Dorsolateral prefrontal cortex (tissue), 122 donors: ENCODE measurements at places on chromosomes 7 and 10. TPM values are rescaled to one million over a fixed set of nuclear protein-coding genes. Genes with fewer than 3 reads are reported as not detected.

NCF1 gene
- 2.0 TPM for total RNA-seq

KIAA1549 gene
- 20.6 TPM for total RNA-seq

- no peak for DNase-seq
Observed at GRCh38 chr7:29642494-29643155, 79.0 kb downstream of the PRR15 start.

ASB10 gene
- total RNA-seq: not detected

CLDN3 gene
- total RNA-seq: not detected

GRCh38 chr7:121049897-121050296 lies 61.4 kb downstream of the CPED1 start:
- DNase-seq: no peak

DNA sequence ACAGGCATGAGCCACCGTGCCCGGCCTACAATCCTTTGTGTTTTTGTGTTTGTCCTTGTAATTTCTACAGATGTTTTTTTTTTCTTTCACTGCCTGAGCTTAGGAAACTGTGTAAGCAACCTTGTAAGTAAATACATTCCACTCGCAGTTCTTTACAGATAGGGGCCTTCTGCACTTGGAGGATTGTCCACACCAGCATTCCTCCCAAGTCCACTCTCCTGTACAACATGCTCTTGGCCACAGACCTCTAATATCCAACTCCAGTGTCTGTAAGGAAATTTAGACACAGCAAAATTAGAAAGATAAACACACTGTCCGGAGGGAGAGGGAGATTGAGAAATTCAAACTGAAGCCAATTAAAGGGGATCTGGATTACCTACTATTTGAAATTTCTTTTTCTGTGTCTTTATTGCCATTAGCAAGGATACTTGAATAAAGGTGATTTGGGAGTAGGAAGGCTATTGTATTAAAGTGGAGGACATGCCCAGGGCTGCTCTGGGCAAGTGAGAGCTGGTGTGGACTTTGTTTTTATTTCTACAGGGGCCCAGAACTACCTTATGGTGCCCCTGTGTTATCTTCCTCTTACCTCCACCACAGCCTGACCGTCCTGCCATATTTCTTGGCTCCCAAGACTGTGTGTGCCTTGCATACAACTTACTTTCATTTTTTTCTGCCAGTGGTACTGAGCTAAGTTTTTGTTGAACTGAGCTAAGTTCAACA lies 9.7 kb downstream of the MXI1 start:
- DNase-seq: no peak

DNA sequence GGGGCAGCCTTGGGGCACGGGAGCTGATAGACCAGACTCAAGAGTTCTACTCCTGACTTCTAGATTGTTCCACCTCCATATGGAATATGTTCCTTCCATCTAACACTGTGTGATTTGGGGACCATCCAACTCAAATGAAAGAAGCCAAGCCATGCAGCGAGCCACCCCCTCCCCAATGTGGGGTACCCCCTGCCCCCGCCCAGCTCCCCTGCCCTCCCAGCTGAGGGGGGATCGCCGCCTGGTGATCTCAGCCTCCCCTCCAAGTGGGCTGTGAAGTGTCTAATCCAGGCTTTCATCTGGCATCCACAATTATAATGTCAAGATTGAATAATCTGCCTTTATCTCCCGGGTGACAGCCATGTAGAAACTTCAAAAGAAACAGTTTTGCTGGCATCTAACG lies 246.1 kb downstream of the RPS24 start:
- no peak for DNase-seq

SPAM1 gene
- not detected for total RNA-seq

- no peak for DNase-seq
Observed at GRCh38 chr10:103013416-103013815, 95.3 kb downstream of the CNNM2 start.

DNA sequence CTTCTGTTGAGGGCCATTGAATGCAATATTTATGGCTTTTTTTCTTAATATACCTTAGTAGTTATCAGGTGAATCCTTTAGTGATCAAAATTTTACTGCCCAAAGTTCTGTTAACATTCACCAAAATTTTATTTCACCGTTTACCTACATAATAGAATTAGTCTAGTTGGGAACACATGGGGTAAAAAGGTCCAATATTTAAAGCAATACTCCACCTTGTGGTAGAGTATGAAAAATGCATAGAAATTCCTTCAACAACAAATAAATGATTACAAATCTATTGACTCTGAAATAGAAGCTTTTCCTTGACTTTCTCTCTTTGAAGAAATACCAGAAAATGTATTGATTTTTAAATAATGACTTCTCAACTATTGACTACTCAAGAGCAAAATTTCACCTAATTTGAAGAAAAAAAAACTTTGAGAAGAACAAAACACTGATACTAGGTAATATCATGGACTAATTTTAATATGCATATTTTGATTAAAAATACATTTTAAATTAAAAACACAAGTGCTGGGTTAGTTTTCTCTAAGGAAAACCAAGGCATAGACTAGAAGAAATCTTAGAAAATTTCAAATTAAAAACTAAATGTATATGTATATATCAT lies 43.3 kb downstream of the POLR1F start:
- no peak for DNase-seq

DNA sequence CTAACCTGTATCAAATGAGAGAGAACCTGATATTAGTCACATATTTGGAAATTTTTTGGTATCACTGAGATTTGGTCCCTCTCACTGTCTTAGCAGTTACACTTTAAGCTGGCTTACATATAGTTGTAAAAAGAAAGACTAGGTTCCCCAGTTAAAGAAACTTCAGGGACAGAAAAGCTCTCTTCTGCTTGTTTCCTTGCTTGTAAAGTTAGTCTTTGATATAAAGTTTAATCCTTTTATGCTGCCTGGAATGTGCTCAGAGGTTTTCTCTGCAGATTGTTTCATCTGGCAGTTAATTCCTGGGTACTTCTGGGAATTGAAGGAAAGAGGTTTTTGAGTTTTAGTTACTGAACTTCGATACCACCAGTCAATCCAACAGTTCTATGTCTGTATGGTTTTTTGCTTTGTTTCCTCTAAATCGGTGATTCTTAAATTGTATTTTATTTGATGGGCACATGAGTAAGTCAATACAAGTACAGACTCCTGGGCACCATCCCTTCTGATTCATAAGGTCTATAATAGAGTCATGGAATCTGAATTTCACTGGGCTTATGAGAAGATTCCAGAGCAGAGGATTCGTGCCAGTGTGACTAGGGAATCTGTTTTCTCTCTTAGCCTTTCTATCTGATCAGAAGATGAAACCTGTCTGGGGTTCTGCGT lies 1080.9 kb upstream of the C7orf33 start:
- no peak for DNase-seq

DNA sequence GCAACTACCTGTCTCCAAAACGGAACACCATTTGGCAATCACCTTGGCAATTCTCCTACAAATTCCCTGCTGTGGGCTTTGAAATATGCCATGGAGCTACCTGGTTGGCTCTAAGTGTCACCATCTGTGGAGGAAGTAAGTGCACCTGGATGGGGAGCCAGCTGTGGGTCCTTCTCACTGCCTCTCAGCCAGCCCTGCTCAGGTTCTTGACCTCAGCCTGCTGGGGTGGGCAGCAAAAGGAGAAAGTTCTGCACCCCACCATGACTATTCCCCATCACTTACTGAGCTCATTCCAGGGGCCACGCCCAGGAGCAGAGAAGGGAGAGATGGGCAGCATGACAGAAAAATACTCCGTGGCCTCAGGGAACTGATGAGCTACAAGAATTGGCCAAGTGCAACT lies 158.7 kb downstream of the TNS3 start:
- DNase-seq: no peak

DNA sequence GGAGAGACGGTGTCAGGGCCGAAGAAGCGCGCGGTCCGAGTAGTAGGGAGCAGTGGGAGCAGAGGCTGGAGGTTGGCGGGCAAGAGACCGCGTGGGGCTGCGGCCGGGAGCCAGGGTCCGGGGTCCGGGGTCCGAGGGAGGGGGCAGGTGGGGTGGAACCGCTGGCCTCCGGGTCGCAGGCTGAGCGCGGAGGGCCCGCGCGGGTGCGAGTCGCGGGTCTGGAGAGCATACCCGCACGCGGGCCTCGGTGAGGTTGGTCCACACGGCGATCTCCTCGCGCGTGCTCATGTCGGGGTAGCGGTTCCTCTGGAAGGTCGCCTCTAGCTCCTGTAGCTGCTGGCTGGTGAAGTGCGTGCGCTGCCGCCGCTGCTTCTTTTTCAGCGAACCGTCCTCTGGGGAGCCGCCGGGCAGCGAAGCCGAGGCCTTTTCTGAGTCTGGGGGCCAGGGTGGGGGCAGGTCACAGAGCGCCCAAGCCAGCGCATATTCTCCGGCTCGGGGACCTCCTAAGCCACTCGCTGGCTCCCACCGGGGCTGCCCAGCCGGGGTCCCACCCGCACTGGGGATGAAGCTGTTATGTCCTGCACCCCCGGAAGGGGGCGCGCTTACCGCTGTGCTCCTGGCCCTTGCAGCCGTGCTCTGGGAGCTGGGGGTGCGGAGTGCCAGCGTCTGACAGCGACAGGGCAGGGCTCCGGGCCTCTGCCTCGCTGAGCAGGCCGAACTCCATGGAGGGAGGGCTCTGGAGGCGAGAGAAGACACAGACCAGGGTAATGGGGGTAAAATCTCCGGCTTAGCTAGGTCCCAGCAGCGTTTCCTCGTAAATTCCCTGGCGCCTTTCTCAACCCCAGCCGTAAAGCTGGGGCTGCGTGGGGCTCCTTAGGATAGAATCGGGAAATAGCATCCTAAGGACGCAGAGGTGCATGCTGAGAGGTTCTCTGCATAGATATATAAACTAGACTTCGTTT lies 5.5 kb downstream of the ELOVL3 start:
- no peak for DNase-seq

- DNase-seq: no peak
Observed at GRCh38 chr7:139230023-139230422, 1.0 kb upstream of the UBN2 start.

GPR15LG gene
- not detected for total RNA-seq

DNA sequence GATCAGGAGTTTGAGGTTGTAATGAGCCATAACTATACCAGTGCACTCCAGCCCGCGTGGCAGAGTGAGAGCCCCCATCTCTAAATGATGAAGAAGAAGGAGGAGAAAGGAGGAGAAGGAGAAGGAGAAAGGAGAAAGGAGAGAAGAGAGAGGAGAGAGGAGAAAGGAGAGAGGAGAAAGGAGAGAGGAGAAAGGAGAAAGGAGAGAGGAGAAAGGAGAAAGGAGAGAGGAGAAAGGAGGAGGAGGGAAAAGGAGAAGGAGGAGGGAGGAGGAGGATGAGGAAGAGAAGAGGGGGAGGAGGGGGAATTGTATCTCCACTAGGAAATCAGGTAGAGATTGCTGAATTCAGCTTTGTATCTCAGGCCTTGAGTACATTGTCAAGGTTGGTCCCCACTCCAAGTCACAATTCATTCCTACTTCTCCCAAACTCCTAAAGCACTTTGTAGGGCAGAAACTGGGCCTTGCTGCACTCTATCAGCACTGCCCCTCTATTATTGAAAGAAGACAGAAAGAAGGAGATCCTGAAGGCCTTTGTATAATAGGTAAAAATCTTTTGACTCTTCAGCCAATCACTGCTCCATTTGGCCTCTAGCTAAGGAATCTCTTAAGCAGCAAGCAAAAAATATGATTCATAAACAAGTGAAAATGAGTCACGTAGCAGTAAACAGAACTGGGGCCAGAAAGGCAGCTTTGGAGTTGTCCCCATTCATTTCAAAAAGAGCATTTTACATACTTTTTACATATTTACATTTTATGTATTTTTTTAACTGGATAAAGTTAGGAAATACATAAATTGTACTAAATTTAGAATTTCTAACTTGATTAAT lies 178.0 kb downstream of the IMMP2L start:
- DNase-seq: no peak

DNA sequence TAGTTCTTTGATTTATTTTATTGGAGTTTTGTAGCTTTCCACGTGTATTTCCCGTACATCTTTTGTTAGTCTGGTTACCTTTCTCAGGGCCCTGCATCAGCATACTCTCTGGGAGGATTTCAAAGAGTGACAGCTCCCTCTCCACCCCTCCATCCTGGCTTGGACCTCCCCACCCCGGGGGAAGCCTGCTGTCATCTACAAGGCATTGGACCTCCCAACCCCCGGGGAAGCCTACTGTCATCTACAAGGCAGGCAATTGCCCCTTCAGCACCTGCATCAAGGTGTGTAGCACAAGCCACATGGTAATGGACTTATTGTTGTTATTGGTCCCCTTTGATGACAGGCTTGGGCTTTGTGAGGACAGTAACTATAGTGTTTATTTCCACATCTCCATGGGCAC lies 390.1 kb downstream of the TCERG1L start:
- no peak for DNase-seq

- no peak for DNase-seq
Observed at GRCh38 chr10:32159264-32159663, 103.0 kb upstream of the KIF5B start.

CFAP46 gene
- 10.6 TPM for total RNA-seq

DNA sequence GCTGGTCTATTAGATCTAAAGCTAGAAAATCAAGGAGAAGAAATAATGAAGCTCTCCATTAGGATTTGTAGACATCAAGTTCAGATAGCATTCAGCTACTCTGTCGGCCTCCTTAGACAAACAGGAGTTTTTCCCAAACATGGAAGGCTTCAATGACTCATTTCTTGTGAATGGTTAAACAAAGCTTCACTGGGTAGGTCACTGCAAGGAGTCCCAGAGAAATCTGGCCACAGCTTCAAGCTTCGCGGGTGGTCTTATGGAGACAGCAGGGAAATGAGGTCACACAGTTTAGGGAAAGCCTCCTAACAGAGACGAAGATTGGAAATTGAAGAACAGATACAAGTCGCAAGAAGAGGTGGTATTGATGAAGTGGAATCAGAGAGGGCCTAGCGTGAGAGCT lies 22.6 kb upstream of the LRRC72 start:
- no peak for DNase-seq

GIMAP4 gene
- 21.4 TPM for total RNA-seq

GRCh38 chr10:114678336-114678735 lies 20.3 kb upstream of the ABLIM1 start:
- no peak for DNase-seq

DNA sequence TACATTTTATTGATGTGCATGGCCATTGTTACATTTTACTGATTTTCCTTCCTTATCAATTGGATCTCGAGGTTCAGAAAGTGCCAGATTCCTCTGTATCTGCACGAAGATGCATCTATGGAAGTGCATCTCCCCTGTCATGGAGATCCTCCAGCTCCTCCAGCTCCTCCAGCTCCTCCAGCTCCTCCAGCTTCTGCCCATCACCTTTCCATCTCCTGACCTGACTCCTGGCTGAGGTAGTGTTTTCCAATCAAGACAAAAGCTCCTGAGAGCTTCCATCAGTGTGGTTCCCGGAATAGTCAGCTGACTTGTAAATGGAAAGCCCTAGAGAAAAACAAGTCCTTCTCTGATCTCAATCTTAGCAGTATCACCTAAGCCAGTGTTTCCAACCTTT lies 90.8 kb upstream of the KLF6 start:
- DNase-seq: no peak
